Right renal cortex interstitium (tissue), 3 donors: ENCODE measurements at places on chromosomes 16 and 17. TPM values are rescaled to one million over a fixed set of nuclear protein-coding genes. Genes with fewer than 3 reads are reported as not detected.

Gene CDRT4
- polyA plus RNA-seq: 3.1 TPM

DNA sequence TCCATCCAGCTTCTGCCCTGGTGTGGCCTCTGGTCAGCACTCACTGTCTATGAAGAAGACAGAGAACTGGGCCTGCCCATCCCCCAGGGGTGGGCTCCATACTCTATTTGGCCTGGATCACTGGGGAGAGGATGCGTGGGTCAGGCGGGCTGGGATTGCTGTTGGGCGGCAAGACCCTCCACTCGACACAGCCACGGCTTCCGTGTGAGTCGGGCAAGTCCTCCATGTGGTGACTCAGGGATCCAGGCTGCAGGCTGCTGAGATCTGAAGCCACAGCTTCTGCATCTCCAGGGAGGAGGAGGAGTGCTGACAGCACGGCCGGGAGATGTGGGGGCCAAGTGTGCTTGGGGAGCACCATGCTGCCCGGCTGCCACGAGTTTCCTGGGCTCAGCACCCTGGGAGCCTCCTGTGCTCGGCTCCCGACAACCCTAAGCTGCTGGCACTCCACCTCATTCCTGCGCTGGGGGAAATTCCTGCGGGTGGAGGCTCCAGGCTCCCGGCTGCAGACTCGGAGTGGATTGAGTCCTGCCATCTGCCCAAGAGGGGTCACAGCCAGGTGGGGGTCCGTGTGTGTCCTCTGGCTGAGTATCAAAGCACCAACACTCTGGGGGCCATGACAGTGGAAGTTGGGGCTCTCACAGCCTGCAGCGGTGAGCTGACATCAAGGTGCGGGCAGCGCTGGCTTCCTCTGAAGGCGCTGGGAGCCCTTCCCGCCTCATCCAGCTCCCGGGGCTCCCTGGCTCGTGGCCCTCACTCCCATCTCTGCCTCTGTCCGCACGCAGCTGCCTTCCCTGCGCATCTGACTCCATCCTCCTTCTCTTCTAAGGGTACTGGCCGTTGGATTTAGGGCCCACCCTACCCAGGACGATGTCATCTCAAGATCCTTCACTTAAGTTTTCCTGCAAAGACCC lies 24.4 kb upstream of the CBFA2T3 start:
- no peak for DNase-seq

DNA sequence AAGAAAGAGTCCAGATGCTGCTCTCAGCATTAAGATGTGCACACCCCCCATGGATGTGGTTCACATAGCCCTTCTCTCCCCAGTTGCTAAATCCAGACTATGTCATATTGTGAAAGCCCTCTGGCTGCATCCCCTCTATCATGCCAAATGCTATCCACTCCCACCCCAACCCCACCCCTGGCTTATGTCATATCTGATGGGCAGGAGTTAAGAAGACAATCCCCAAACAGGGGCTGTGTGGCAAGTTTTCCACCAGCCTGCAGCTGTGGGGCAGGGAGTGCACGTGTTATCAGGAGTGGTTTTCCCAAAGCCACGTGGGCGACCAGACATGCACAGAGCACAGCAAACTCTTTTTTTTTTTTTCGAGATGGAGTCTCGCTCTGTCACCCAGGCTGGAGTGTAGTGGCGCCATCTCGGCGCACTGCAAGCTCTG lies 10.0 kb downstream of the FAM117A start:
- DNase-seq: no peak

DNA sequence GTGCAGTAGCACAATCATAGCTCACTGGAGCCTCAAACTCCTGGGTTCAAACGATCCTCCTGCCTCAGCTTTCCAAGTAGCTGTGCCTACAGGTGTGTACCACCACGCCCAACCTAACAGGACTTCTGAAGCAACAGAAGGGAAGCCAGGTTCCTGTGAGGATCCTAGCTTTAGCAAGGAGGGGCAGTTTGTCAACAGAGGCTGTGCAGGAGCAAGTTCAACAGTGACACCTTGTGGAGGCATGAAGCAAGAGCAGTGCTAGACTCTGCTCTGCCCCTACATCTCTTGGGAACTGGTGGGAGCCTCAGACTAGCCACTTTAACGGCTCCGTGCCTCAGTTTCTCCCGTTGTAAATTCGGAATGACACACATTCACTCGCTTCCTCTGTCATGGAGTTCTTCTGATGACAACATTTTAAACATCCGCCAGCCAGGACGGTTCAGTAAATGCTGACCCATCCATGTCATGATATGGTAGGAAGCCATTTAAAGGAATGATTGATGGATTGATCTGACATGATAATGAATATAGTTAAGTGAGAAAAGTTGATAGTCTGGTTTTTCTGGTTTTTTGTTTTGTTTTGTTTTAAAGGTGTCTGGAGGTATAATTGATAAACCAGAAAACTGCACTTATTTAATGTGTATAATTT lies 218.7 kb downstream of the MRTFB start:
- DNase-seq: no peak

Gene PDIA2
- polyA plus RNA-seq: 1.4 TPM

- DNase-seq: no peak
Observed at GRCh38 chr17:43994272-43995149, 9.9 kb upstream of the NAGS start.

DNA sequence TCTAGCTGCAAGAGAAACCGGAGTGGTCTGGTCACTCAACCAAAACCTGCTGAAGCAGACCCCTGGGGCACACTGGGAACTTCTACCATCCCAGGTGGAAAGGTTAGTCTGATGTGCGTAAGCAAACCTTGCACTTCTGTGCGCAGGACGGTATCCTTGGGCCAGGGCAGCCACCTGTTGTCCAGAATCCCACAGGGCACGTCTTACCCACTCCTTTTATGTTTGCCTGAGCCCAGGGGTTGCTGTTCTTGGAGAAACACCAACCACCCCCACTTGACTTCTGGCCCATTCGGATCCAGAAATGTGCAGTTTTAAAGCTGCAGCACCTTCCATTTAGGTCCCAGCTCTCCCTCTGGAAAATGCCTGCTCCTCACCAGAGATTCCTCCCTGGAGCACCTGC lies 18.7 kb downstream of the TBC1D24 start:
- no peak for DNase-seq

Gene ANKRD40CL
- 0.25 TPM for polyA plus RNA-seq

DNA sequence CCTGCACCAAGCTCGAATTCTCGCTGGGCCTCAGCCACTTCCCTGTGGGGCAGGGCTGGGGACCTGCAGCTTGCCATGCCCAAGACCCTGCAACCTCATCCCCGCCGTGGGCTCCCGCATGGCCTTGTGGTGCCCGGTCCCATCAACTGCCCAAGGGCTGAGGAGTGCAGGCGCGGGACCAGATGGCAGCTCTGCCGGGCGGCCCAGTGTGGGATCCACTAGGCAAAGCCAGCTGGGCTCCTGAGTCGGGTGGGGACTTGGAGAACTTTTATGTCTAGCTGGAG lies 408.6 kb downstream of the UTP18 start:
- DNase-seq: no peak

DNA sequence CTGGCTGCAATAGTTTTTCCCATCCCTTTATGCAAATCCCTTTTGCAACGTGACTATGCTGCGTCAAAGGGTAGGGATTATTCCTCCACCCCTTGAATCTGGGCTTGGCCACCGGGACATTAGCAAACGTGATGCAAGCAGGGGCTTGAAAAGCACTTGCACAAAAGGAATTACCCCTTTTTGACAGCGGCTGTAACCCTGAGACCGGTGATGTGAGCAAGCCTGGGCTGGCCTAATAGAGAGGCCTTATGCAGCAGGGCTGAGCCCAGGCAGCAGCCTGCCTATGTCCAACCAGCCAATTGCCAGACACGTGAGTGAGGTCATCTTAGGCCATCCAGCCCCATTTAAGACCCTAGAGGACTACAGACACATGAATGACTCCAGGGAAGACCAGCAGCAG lies 30.4 kb upstream of the PAFAH1B1 start:
- DNase-seq: no peak

Gene MEFV
- 0.11 TPM for polyA plus RNA-seq

Gene COG7
- polyA plus RNA-seq: 25.2 TPM

Gene ATP2A3
- 4.8 TPM for polyA plus RNA-seq

GRCh38 chr17:4163951-4164350 lies 21.0 kb downstream of the CYB5D2 start:
- DNase-seq: no peak

- DNase-seq: no peak
Observed at GRCh38 chr17:77356690-77357201, 216.0 kb downstream of the SEC14L1 start.

DNA sequence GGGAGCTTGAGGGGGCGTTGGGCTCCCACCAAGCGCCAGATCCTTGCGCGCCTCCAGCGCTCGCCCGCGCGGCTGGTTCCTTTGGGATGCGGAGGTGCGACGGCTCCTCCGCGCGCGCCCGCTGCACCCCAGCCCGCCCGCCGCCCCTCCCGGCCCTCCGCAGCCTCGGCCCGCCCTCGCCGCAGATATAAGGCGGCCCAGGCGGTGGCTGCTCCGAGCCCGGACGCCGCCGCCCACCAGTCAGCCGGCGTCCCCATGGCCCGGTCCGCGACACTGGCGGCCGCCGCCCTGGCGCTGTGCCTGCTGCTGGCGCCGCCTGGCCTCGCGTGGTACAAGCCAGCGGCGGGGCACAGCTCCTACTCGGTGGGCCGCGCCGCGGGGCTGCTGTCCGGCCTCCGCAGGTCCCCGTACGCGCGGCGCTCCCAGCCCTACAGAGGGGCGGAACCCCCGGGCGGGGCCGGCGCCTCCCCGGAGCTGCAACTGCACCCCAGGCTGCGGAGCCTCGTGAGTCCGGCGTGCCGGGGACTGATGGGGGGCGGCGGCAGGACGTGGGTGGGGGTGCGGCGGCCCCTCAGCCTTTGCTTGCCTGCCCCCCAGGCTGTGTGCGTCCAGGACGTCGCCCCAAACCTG lies at the start of gene NPB:
NPB (plus strand) TSS at position 216 of the 630 bp plus-strand sequence; CDS start at position 256, 40 bp downstream.
- DNase-seq: no peak

DNA sequence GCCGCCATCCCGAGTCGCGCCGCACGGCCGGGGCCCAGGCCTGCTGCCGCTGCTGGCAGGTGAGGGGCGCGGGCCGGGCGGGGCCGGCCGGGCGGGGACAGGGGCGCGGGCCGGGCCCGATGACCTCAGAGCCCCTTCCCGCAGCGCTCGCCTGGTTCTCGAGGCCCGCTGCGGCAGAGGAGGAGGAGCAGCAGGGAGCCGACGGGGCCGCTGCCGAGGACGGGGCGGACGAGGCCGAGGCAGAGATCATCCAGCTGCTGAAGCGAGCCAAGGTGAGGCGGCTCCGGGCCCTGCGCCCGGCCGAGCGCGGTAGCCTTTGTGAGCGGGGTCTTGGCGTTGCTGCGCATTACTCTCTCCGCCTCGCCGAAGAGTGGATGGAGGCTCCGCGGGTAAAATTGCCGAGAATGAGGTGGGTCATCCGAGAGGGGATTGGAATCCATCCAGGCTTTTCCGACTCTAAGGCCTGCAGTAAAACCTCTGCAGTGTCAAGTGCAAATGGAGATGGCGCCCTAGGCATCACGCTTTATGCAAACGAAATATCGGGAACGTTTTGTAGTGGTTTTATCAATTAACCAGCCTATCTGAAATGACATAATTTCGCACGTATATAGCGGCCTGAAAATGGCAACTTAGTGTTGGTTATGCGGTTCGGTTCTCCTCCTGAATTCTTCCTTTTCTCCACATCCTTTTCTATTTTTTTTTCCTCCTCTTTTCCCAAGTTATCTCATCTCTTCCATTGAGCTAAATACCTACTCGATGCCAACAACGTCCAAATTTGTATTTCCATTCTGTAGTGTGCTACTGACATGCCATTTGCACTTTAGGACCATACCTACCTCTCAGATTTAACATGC lies 577 bp downstream of the TTC19 start:
- peak; percentile 39 for DNase-seq

DNA sequence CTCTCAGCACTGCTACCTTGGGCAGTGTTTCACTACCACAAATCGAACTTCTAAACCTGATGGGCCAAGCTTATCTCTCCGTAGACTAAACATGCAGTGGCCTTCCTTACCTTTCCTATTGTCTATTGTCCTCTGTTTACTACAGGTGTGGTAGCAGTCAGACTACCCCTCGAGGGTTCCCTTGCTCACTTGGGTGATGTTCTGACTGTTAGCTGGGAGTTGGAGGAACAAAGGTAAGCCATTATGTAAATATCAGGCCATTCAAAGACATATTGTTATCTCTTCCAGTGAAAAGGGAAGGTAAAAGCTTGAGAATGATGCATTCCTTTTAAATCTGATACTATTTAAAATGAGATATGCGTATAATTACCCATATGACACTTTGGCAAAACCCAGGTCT lies 828.3 kb upstream of the EEF2KMT start:
- no peak for DNase-seq

GRCh38 chr17:79080761-79081290 lies 6.2 kb downstream of the ENGASE start:
- no peak for DNase-seq

Gene NPW
- polyA plus RNA-seq: 3.9 TPM

DNA sequence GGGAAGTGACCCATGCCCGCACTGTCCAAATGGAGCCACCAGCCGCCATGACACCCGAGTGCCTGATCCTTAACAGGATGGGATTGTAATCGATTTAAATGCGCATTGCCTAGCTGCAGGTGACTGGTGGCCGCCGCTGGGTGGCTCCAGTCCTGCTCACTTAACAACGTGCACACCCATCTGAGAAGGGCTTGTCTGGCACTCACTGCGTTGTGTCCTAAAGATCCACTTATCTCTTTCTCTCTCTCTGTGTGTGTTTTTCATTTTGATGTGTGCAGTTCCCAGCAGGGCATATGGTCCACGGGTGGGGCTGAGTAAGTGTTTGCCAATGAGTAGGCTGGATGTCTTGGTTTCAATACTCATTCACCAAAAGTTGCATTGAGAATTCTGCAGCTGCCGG lies 80.6 kb downstream of the IRF8 start:
- DNase-seq: no peak

GRCh38 chr16:85002099-85002541 lies 9.2 kb downstream of the ZDHHC7 start:
- no peak for DNase-seq

Gene ZNF597
- polyA plus RNA-seq: 3.9 TPM

DNA sequence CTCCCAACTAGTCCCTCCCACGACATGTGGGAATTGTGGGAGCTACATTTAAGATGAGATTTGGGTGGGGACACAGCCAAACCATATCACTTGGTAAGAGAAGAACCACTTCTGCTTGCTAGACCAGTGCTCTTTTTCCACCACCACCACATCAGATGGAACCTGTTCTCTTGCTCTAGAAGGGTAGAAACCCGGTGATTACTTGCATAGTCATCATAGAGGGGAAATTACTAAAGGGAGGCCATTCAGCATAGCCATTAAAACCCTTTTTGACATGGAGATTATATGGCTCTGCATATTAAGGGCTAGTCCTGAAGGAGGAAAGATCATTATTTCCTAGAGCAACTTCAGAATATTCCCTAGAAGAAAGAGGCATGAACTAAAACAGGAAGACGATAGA lies 1188.0 kb downstream of the CDH11 start:
- no peak for DNase-seq

GRCh38 chr16:67279296-67280089 lies at the start of gene PLEKHG4:
TSS of gene PLEKHG4 (plus strand) at chr16:67279532. CDS start at chr16:67280045, 513 bp downstream.
- DNase-seq: peak; percentile 31

GRCh38 chr17:38982858-38983746 lies 15.9 kb upstream of the FBXO47 start:
- DNase-seq: no peak

DNA sequence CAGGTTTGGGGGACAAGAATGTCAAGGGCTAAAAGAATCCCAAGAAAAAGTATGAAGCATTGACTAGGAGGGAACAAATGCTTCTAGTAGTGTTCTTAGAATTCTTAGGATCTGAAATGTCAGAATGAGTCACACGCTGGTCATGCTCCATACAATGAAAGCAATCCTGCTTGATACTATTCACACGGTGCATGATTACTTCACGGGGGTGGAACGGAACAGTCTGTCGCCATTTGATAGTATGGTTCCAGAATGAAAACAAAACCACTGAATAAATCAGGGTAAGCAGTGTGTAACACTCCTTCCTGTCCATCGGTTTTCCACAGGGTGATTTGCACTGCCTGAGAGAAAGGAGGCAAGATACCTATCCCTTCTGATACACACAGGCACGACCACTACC lies 22.9 kb upstream of the YWHAE start:
- DNase-seq: peak; percentile 63
